COR-L47 (cell line): ENCODE measurements at places on chromosomes 5 and 9.
A peak's percentile ranks its signal among the peaks of the same experiment; 100 is the strongest.

GRCh38 chr9:82939451-82939850 is 123.5 kb downstream of the RASEF start:
- no peak for DNase-seq

GRCh38 chr5:33984178-33984577 is 315 bp downstream of the SLC45A2 start:
- no peak for DNase-seq

GRCh38 chr5:171469326-171469725 is 49.9 kb downstream of the FGF18 start:
- peak; percentile 54 for DNase-seq

DNA sequence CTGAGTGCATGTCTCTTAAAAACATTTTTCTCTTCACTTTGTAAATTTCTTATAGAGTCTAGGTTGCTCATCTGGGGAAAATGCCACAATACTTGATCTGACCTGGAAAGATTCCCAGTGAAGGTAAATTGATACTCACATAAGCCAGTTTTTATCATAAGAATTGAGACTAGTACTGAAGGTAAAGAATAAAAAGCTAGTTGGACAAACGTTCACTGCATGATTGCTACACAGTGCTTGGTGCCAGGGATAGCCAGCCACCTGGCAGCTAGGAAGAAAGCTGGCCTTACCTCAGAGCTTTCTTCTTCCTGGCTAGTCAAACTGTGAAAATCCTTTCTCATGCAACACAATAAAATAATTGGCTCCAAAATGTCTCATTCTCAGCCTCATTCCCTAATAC is 77.1 kb downstream of the MUSK start:
- no peak for DNase-seq

DNA sequence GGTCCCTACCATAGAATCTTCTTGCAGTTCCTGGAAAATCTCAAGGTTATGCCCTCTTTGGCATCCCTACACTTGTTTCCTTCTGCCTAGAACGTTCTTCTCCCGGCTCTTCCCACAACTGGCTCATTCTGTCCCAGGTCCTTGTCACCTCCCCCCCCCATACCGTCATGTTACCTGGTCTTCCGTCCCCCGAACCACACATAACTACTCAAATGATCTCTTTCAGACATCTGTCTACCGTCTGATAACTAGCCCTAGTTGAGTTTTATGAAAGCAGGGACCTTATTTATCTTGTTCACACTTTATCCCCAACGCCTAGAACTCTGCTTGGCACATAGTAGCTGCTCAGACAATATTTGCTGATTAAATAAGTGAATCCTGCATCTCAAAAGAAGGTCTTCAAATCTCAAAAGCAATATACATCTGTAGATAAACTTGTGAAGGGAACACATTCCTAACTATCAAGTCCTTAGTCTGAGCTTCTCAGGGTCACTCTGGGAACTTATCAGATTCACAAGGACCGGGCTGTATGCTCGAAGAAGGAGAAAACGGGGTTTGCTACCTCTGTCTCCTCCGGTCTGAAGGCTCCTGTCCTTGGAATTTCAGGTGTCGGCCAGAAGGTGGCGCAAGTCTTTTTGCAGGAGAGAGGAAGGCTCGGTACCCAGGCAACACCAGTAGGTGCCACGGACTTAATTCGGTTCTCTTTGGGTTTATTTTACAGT is 30.0 kb downstream of the LCP2 start:
- DNase-seq = peak; percentile 46

DNA sequence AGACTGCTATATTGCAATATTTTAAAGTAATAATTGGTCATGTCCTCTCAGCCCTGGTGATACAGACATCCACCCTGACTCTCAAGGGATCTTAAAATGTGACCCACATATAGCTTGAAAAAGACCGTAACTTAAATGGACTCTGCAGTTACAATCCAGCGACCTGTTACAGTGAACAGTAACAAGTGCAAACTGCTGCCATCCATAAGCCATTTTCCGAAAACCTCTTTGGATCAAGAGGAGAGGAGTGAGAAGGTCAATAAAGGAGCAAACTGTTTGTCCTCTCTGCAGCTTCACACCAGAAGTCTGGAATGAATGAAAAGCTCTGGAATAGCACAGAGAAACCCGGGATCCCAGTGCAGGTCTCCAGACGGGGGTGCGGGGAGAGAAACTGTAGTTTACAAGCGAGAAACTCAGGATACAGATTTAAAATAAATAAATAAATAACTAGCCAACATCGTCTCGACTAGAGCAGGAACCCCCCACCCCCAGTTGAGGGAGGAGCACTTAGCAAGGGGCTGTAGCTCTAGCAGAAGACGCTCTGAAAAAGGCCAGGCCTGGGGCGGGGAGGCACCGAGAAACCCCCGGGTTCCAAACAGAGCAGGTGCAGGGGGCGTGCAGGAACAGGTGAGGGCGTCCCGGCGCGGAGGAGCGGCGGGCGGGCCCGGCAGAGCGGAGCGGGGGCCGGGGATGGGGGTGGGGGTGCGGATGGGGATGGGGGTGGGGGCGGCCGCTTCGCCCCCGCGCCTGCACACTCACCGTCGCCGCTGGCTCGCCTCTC is 572 bp downstream of the ZDHHC21 start:
- DNase-seq = peak; percentile 49

DNA sequence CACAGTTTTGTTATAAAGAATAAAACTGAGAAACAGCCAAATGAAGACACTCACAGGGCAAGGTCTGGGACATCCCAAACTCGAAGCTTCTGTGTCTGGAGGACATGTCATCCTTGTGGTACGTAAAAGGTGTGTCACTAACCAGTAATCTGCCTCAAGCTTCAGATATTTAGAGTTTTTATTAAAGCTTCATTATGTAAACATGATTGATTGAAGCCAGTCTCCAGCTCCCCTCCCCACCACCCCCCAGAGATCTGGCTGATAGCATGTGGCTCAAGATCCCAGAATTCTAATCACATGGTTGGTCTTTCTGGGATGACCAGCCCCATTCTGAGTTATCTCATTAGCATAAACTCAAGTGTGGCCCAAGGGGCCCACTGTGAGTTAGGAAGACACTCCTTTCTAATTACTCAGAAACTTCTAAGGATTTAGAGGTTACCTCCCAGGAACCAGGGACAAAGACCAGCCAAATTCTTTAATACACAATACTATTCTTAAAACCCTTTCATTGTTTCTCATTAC is 31.4 kb upstream of the ERAP1 start:
- DNase-seq = no peak

DNA sequence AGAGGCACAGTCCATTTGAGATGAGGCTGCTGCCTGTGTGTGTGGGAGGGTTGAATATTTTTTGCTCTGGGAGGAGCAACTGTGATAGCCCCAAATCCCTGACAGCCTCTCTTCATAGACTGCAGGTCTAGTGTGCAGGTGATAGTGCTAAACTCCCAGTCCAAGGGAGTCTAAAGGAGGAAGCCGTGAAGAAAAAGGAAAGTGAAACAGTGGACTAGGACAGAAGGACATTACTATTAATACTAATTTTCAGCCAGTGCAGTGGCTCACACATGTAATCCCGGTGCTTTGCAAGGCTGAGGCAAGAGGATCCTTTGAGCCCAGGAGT is 295.0 kb downstream of the PDE4D start:
- no peak for DNase-seq

GRCh38 chr9:136024696-136025316 is 63.6 kb upstream of the UBAC1 start:
- no peak for DNase-seq

DNA sequence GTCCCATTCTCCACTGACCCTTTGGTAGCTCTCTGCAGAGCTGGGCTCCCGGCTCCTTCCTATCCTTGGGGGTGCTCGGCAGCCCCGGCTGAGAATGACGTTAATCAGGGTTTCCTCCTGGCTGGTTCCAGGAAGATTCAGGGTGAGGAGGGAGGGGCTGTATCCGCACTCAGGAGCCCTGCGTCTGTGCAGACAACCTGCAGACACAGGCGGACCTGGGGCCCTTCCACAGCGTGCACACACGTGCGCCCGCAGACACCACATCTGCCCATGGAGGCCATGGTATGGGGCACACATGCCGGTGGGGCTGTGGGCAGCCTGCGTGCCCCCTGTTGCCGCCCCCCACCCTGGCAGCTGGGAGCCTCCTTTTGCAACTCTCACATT is 66.6 kb upstream of the RNU6ATAC start:
- no peak for DNase-seq

DNA sequence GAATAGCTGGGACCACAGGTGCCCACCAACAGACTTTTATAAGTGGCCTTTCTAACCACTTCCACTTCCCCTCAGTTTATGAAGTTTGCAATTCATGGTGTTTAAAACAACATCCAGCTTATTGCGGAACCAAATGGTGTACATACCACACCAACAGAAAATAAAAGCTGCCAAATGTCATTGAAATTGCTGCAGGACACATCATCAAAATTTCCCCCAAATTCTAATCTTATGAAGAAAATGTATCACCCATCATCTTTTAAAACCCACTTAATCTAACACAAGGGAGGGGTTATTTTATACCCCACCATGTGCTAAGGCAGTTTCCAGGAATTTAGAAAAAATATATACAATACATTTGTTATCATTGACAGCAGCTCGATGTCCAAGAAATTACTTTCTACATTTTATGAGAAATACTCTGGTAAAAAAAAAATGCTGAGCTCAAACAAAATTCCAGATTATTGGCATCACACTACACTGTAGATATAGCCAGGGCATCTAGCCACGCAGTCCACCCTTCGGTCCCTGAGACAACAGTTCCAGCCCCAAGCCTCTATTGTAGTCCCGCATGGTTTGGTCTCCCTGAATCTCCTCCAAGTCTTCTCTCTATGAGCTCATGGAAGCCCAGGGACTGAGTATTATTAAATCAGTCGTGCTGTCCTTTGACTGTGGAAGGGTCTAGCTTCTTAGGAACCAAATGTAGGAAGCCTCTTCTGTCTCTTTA is 372.8 kb upstream of the SLC30A5 start:
- DNase-seq = no peak

DNA sequence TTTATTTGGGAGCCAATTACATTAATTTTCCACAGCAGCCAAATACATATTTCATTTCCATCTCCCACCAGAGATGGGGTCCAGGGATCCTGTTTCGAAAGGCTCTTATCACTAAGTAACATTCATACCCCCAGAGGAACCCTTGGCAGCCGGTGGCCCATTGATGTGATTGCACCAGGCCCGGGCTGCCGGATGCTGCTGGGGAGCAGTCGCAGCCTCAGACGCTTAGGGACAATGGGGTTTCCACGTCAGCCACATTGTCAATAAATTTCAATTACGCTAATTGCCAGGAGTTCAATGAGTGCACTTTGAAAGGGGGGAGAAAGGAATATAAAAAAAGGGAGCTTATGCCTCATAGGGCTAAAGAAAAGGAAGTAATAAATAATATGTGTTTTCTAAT is 478.8 kb upstream of the ADAMTS16 start:
- DNase-seq = no peak

DNA sequence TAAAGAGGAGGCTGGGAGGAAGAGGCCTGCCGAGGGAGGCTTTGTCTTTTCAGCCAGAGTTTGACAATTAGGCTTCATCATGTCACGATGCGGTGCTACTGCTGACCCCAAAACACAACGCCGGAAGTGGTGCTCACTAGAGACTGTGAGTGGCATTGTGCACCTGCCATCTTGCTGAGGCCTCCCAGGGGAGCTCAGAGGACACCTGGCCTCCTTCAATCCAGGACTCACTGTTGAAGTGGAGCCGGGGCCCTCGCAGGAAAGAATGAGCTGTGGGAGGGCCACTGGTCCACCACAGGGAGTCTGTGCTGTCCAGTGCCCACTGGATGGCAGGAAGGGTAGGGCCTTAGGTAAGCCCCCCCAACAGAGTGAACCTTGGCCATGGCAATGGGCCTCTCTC is 12.7 kb upstream of the SLC25A48 start:
- no peak for DNase-seq

DNA sequence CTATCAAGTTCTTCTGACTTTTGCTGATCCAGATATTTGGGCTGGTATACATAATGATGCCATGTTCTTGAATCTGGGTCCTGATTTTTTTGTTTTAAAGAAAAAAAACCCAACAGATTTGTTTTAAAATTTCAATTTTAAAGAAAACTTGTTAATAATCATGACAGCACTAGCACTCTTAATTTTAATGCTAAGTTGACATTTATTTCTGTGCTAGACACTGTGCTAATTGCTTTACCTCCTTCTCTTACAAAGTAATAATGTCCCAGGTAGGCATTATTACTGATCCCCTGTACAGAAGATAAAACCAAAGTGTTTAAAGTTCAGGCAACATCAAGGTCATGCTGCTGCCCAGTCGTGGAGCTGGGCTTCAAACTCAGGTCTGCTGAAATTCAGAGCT is 101.9 kb downstream of the ZNF608 start:
- DNase-seq = no peak

DNA sequence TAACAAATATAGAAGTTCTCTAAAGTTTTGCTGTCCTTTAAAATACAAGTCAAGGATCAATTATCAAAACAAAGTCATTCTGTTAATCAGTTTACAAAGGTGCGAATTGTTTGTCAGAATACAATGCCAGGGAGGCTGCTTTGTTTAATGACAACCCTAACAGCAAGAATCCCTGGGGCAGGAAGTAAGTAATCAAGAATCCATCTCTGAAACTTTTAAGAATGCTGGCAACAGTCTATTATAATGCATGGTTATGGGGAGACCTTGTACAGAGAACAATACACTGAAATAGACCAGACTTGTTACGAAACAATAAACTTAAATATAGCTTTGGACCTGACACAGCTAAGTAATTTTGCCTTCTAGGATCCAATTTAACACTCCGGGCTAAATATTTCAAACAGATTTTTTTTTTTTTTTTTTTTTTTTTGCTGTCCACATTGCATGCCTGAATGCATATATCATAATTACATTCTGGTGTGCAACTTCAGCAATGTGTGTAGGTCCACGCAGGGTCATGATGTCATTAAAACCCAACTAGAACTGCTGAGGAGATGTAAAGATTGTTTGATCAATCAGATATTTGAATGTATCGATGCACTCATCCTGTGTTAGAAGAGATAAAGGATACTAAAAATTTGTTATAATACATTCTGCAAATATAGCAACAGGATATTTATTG is 421.3 kb downstream of the CETN3 start:
- DNase-seq = no peak

- no peak for DNase-seq
Observed at GRCh38 chr5:123283499-123283898, 139.7 kb downstream of the CEP120 start.

DNA sequence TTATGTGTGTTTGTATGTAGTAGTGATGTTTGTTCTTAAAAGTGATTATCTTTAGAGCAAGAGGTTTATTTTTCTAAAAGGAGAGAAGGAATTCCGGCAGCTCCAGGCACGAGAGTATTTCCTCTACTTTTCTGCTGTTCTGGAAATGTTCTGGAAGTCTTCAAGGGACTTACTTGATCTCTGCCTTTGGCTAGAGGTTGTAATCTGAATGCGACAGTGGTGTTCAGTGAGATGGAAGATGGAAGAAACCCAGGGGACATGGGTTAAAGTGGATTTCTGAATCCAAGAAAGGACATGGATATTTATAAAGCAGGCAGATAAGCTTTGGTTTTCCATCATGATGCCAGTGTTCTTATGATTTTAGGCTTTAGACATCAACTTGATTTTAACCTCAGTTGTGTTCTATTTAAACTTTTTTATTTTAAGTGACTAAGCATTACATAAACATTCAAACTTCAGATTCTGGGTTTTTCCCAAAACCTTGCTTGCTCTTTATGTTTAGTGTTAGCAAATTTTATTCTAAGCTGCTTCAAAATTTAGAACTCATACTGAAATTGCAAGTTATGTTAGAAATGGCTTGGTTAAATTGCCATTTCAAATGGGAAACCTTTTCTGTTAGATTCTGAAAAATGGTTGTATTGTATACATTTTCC is 3.6 kb downstream of the GPR21 start:
- no peak for DNase-seq
